ENCODE measurements at places on chromosomes 5 and 9.

DNA sequence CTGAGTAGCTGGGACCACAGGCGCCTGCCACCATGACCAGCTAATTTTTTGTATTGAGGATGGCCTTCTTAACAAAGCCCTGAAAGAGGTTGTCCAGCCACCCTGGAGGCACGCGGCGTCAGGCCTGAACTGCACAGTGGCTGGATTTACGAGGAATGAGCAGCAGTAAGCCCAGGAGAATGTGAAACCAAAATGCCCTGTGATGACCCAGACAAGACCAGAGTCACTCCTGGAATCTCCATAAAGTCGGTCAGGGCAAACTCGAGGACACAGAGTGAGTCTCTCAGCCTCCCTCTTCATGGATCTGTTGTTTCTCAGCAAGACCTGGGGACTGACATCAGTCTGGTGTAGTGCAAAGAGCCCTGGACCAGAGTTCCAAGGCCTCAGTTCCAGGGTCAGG lies 53.2 kb upstream of the C5orf58 start:
- DNase-seq: no peak
- H3K4me1 ChIP-seq: peaks cover 3% of the 10 kb centered on the region
- H3K27ac ChIP-seq: no peak overlapping the region

DNA sequence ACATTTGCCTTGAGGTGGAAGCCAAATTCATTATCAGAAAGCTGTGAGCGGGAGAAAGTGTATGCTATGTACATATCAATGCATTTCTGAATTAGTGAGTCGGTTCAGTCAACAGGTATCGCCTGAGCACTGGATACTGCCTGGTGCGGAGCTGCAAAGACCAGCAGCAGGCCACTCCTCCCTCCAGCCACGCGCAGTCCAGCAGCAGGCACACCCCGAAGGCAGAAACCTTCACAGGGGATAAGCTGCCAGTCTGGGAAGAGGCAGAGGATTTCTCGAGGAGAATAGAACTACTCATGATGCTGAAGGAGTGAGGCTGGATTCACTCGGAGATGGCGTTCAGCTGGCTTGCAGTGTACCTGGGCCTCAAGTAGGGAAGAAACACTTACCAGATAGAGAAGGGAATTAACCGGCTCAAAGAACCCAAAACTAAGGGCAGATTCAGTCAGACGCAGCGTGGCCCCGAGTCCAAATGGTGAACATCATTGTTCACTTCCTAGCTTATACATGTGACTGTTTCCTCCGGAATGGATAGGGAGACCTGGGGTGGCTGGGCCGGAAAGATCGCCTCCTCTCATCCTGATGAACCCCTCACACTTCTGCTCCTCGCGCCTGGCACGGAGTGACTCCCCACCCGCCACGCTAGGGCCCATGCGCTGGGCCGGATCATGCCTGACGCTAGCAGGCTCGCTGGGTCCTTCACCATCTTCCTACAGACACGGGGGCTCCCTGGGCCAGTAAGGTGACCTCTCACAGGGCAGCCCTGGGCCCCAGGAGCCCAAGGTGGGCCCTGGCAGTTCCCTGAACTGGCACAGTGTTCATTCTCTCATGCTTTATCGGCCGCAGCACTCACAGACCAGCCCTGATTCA lies 78.1 kb upstream of the SPATA31C2 start:
- H3K36me3 ChIP-seq: no peaks in the 10 kb centered on the region
- H3K27ac ChIP-seq: no peak overlapping the region
- H3K4me3 ChIP-seq: no peak overlapping the region
- H3K27me3 ChIP-seq: no peaks in the 10 kb centered on the region

DNA sequence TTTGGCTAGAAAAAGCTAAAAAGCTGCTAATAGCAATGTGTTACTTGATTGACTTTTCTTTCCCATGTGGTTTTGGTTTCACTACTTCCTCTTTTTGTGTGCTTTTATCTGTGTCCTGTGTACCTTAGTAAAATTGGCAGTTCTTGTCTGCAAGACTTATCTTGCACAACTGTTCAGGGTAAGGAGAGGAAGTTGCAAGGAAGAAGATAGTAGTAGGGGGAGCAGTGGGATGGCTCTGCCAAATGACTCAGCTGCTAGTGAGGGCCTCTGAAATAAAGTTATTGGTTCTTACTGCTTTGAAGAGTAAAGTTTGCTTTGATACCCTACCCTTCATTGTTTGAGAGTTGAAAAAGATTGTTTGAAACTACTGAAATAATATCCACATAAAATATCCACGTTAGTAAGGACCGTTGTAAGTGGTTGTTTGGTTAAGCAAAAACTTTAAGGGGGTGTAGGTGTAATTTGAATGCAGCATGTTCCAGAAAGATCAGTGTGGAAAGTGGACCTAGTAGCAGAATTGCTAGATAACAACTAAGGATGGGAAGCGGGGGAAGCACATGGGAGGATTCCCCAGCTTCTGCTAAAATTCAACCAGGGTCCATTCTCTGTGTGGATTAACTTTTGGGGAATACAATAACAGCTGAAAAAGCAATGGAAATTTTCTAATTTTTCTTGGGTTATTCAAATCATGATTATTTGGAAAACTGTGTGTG lies 123.5 kb downstream of the SCAMP1 start:
- H3K27me3 ChIP-seq: no peaks in the 10 kb centered on the region
- peaks cover 61% of the 10 kb centered on the region for H3K36me3 ChIP-seq
- H3K27ac ChIP-seq: no peak overlapping the region
- no peak overlapping the region for H3K4me3 ChIP-seq
- H3K4me1 ChIP-seq: no peaks in the 10 kb centered on the region
- DNase-seq: no peak

- no peaks in the 10 kb centered on the region for H3K36me3 ChIP-seq
- no peaks in the 10 kb centered on the region for H3K27me3 ChIP-seq
- H3K27ac ChIP-seq: no peak overlapping the region
- no peak for DNase-seq
- no peaks in the 10 kb centered on the region for H3K4me1 ChIP-seq
Measured at GRCh38 chr5:2369178-2369577, 382.3 kb downstream of the IRX2 start.

DNA sequence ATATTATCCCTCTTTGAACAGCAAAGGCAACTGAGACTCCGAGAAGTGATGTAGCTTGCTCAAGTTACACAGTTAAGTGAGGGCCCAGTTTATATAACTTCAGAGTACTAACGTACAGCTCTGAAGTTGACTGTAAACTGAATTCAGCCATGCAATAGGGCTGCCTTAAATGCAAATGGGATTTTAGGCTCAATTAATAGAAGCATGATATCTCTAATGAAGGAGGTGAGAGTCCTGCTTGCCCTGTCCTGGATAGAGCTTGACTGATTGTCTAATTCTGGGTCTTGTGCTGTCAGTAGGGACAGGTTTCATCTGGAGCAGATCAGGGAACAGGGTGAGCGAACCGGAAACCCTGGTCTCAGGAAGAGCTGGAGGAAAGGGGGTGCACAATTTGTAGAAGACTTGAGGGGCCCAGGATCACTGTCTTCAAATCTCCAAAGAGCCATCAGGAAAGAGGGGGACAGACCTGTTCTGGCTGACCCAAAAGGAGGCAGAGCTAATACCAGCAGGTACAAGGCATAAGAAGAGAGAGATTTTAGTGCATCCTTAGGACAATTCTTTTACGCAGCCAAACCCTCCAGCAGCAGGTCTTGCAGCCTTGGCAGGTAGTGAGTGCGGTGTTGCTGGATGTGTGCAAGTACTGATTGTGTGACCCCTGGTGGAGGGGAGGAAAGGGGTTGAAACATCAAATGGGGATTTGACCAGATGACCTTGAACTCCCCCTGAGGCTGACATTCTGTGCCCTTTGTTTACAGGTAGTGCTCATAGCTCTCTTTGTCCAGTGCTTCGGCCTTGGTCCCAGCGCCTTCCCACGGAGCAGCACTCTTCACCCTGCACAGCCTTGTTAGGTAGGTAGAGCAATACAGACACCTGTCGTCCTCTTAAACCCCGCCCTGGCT lies 13.0 kb downstream of the GSN start:
- H3K27ac ChIP-seq: no peak overlapping the region
- no peaks in the 10 kb centered on the region for H3K36me3 ChIP-seq
- no peak for DNase-seq
- H3K4me1 ChIP-seq: peaks cover 4% of the 10 kb centered on the region
- no peaks in the 10 kb centered on the region for H3K27me3 ChIP-seq
- no peak overlapping the region for H3K4me3 ChIP-seq
